Right lobe of liver (tissue), 6 donors: ENCODE measurements at places on chromosomes 6 and 20. TPM values are rescaled to one million over a fixed set of nuclear protein-coding genes. Genes with fewer than 3 reads are reported as not detected.

TOX2 gene
- 5.0 TPM for total RNA-seq

PPP1R14C gene
- total RNA-seq, result not detected

E2F1 gene
- total RNA-seq, result 0.39 TPM

CD24 gene
- total RNA-seq, result 7.2 TPM

CAP2 gene
- 7.0 TPM for total RNA-seq

PANK2 gene
- 17.8 TPM for total RNA-seq

SLC22A7 gene
- 212 TPM for total RNA-seq

TMEM74B gene
- 0.37 TPM for total RNA-seq

TENT5A gene
- 7.7 TPM for total RNA-seq

HNF4A gene
- total RNA-seq, result 255 TPM

BMP7 gene
- not detected for total RNA-seq

SLC4A11 gene
- 0.40 TPM for total RNA-seq

DSP gene
- 64.6 TPM for total RNA-seq

TSHZ2 gene
- total RNA-seq, result 28.1 TPM

SASH1 gene
- 13.8 TPM for total RNA-seq

PXMP4 gene
- total RNA-seq, result 11.7 TPM

SYTL3 gene
- 1.0 TPM for total RNA-seq

DCDC2 gene
- 3.8 TPM for total RNA-seq
